Stromal cell of bone marrow (primary cell): ENCODE measurements at places on chromosomes 12 and 14.

- peak; percentile 89 for DNase-seq
Measured at GRCh38 chr12:131896080-131896810, 1.8 kb downstream of the ULK1 start.

DNA sequence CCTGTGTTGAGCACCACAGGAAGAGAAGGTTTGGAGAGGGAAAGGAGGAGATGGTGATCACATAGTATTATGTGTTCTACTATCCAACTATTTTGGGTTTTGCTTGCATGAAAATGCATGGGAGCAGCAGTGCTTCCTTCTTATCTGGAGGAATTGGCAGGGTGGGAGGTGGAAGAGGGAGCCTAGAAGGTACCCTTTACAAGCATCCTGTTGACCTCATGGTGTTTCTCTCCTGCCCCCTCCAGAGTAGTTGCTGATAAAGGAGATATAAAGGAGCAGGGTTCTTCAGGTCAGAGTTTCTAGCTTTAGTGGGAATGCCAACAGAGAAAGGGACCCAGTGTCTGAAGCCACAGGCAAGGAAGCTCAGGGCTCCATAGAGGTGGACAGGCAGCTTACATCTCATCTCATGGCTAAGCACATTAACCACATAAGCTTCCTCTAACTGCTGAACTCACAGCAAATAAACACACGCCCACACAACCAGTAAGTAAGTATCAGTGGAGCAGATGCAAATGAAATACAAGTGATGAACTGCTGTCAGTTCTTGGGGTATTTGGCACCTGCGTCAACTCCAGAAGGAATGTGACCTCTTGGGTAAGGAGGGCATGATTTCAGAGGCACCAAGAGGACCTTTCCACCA is 174.2 kb upstream of the SLC38A2 start:
- no peak for DNase-seq

DNA sequence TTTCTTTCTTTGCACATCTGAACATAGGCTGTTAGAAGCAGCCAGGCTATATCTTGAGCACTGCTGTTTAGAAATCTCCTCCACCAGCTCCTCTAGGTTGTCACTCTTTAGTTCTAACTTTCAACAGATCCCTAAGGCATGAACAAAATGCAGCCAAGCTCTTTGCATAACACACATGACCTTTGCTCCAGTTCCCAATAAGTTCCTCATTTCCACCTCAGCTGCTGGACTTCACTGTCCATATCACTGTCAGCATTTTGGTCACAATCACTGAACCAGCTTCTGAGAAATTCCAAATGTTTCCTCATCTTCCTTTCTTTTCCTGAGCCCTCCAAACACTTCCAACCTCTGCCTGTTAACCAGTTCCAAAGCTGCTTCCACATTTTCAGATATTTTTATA is 27.6 kb upstream of the C14orf132 start:
- DNase-seq, result no peak

DNA sequence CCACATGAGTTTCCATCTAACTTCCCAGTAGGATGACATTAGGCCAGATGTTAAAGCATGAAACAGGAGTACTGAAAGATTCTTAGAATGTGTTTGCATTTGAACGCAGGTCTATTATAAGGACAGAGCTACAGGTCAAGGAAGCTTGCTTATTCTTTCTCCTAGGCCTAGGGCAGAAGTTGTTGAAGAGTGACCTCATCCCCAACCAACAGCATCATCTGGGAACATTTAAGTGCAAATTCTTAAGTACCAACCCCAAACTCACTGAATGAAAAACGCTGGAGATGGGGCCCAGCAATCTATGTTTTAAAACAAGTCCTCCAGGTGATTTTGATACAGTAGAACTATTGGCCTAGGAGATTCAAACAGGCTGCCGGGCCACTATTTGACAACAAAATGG is 52.4 kb downstream of the PAPLN start:
- no peak for DNase-seq

GRCh38 chr14:58979325-58979724 is 209.1 kb upstream of the DAAM1 start:
- no peak for DNase-seq

GRCh38 chr12:110745542-110746284 is 3.0 kb upstream of the PPP1CC start:
- no peak for DNase-seq

DNA sequence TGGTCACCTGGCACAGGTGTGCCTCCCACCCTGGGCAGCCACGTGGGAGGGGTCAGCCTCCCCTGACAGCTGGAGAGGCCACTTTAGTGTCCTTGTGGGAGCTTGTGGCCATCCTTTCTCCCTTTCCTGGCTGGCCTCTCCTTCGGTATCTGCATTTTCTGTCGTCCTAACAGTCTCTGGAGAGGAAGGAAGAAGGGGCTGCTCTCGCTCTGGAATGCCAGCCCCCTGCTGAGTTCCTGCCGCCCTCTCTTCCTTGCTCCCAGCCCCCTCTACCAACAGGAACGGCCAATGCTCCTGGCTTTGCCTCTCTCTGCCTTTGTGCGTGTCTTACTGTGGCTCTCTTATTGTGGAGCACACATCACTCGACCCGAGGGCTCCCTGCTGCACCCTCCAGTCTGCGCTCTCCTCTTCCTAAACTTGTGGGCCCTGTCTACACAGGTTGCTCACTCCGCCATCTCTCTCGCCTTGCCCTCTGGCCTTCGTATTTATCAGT is 70.8 kb downstream of the FBXL14 start:
- DNase-seq, result no peak

GRCh38 chr12:109844091-109844490 is 10.9 kb upstream of the TRPV4 start:
- DNase-seq, result no peak

DNA sequence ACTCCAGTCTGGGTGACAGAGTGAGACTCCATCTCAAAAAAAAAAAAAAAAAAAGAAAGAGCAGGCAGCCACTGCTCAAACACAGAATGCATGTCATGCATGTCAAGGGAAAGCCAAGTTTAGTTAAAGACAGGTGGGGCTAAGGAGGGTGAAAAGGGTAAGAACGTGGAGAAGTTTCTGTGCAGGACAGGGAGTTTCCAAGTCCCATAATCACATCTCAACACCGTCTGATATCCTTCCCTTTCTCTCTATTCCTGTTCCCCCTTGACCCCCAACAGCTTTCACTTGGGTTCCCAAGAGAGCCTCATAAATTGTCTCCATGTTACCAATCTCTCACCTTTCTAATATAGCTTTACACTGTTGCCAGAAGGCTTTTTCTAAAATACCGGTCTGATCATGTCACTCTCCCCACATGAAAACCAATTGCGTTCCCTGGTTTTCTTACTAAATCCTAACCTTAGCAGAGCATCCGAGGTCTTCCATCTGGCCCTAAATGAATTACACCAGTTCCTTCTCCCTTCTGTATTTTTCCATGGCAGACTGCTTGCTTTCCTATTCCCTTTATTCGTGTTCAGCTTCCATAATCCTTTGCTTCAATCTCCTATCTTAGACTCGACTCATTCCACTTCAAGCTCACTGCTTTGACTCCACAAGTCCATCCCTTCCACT is 37.0 kb downstream of the LIMA1 start:
- DNase-seq, result no peak

DNA sequence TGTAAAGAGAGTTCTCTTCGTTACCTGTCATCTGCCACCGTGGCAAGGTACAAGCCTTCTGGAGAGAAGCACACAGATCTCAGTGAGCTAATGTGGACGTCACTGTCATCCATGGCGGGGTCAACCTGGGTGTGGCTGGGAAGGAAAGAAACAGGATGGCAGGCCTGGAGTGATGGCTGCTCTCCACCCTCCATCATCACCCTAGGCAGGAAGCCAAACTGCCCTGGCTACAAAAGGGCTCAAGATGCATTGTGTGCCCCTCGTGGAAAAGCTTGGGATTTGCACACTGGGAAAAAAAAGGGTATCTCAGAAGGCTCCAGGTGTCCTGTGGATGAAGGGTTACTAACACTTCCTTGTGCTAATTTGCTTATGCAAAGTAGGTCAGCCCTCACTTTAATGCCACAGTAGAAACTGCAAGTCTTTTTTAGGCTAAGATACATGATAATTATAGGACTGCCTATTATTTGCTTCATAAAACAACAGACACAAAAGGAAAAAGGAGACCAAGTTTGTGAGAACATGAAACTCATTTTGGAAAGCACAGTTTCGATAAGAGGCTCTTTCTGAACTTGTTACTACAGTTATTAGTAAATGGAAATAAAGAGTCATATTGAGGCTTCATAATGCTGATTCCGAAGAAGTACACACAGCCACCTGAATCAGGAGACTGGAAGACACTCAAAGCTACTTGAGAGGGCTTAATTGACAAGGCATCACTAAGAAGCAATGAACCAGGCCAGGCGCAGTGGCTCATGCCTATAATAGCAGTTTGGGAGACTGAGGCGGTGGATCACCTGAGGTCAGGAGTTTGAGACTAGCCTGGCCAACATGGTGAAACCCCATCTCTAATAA is 18.9 kb downstream of the RFC5 start:
- no peak for DNase-seq

GRCh38 chr14:72026536-72026935 is 94.3 kb downstream of the RGS6 start:
- no peak for DNase-seq

GRCh38 chr14:69675877-69676416 is 64.6 kb downstream of the SUSD6 start:
- no peak for DNase-seq

DNA sequence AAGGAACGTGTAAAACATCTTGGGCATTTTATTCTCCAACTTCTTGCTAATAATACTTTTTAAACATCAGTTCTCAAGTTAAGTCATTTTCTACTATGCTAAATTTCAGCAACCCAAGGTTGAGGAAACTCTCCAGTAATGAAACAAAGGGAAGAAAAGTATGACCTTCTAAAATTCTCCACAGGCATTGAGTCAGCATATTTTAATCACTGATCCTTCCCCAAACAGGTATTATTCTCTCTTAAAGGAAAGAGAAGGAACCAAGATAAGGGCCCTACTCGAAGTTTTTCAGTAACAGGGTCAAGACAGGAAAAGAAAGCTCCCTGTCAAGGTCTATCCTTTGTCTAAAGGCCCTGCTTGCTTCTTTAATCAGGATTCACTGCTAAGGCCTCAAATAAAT is 3.0 kb downstream of the KICS2 start:
- no peak for DNase-seq

DNA sequence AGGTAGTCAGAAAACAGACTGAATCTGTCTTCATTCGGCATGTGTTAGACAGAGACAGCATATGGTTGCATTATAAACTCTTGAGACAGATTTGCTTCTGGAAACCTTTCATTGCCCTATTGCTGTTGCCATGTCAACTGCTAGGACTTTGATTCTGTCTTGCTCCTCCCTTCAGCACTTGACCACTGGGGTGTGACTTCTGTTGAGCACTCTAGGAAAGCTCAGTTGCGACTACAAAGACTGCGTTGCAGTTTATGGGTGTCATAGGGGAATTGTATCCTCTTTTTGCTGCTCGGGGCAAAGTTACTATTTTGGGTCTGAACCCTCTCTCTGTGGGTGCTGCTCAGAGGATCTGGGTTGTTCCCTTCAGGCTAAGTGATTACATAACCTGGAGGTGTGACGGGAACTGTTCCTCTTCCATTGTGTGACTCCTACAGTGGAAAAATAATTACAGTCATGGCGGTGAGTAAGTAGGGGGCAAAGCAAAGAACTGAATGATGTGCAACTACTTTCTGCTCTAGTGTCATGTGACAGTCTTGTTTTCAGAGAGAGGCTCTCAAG is 44.3 kb upstream of the TRIM9 start:
- no peak for DNase-seq

- DNase-seq, result no peak
Measured at GRCh38 chr12:113232840-113233585, 11.7 kb downstream of the TPCN1 start.

DNA sequence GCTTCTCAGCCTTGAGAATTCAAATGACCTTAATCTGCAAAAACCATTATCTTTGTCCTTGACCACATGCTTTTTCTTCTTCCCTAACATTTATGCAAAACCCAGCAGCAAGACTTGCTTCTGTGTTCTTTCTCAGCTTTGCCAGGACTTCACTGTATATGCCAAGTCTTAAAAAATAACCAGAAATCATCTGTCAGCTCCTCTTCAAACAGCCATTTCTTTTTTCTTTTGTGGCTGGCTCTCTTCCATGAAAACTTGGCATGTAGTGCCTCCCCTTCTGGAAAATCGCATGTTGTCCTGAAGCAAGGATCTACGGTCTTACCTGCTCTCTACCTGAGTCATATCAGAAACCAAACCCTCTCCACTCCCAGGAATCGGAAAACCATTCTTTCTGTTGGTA is 364.9 kb downstream of the RPS29 start:
- DNase-seq, result no peak

DNA sequence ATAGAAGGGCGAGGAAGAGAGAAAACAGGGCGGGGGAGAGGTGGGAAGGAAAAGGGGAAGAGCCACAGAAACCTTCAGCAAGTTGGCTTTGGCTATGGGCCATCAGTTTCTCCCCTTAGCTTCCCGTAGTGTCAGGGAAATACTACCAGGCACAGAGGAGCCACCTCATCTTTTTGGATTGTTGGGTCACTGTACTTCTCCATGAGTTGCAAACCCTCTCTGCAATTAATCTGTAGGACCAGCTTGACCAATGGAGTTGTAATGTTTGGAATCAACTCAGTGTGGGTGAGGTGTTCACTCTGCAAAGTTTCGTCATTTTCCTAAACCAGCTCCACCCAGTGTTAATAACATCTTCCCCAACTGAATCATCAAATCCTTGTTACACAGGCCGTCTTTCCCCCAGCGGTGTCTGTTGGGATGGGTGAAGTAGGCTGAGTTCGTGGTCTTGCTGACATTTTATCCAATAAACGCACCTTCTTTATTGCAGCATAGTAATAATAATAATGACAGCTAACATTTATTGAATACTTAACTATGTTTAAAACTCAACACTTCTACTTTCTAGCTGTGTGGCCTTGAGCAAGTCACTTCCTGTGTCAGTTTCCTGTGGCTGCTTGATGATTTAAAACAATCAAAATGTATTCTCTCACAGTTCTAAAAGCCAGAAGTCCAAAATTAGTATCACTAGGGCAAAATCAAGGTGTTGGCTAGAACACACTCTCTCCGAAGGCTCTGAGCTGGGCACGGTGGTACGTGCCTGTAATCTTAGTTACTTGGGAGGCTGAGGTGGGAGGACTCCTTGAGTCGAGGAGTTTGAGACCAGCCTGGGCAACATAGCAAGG is 8.1 kb upstream of the GLTP start:
- peak; percentile 93 for DNase-seq

GRCh38 chr14:100972118-100972897 is 68.8 kb upstream of the RTL1 start:
- no peak for DNase-seq

DNA sequence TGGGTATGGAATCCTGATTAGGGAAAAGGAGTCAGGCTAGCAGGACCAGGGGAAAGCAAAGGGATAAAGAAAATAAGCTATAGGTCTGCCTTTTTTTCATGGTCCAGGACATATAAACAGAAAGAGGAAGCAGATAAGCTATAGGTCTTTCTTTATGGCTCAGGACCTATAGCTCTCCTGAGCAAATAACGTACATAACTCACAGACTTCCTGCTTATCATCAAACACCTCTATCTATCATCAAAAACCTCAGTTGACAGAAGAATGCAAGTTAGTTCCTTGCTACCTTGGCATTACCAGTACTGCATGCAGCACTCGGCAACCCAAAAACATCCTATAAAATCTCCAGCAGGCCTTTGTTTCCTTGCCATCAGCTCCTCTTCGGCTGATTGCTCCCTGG is 238.7 kb upstream of the OR4E1 start:
- DNase-seq, result no peak

GRCh38 chr14:95707327-95707726 is 6.6 kb downstream of the TCL1A start:
- DNase-seq, result no peak
